Activated CD4-positive, alpha-beta T cell treated with anti-CD3 and anti-CD28 coated beads for 24 hours (primary cell): ENCODE measurements at places on chromosomes 13 and 19.

DNA sequence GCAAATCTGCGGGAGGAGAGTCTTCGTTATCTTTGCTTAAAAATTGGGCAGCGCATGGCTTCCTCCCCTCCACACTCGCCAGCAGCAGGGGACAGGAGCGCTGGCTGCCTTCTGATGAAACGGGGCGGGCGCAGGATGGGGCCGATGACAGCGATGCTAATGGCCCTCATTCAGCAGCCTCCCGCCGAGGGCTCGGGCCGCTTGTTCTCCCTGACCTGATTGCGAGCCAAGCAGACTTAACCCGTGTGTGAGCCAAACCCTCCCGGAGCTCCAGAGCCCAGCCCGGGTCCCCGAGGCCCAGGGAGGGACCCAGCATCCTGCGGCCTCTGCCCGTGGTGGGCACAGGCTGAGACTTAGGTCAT is 90.3 kb downstream of the KDM4B start:
- DNase-seq, result no peak

GRCh38 chr13:72121466-72121865 is 254.5 kb upstream of the DACH1 start:
- no peak for DNase-seq

DNA sequence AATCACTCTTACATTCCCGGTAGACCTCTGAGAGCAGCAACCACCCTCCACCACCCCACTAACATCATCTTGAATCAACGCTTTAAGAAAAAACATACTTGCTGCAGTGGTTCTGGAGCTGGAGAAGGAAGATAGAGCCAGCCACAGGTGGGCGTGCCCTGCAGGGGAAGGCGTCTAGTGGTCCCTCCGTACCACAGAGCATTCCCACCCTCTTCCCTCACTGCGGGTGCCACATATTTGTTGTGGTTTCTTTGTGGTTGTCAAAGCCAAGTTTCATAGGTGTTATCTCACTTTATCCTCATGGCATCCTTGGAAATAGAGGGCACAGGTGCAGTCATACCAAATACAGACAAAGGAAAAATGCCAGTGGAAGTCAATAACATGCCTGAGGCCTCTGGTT is 22.2 kb downstream of the COL4A2 start:
- no peak for DNase-seq

DNA sequence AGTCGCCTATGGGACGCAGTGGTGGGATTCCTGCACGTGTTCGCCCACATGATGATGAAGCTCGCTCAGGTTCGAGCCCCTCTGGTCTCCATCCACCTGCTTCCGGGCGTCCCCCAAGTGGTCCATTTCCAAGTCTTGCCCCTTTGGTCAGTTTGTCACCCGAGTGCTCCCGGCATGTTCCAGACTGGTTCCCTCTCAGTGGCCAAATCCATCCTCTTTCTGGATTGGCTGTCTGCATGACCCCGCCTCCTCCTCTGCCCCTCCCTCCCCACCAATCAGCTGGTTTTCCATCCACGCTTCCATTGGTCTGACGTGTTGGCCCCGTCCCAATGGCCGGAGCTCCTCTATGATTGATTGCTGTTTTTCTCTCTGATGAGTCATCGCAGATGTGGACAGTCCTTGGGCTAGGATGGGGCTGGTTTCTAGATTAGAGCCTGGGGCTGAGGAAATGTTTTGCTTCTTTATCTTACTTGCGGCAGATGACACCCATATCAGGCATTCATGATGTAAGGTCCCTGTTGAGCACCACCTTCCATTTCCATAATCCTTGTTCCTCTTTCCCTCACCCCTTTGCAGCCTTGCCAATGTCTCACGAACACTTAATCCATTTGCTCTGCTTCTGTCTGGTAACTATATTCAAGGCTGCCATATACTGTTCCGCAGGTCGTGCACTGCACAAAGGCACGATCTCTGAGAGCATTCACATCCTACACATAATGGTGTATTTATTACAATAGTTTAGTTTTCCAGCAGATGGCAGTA is 73.8 kb downstream of the MAP4K1 start:
- no peak for DNase-seq

- DNase-seq, result no peak
These were observed 2.1 kb downstream of the IFNL2 start for GRCh38 chr19:39270036-39270871.

GRCh38 chr13:101552786-101553185 is 100.3 kb downstream of the ITGBL1 start:
- no peak for DNase-seq

DNA sequence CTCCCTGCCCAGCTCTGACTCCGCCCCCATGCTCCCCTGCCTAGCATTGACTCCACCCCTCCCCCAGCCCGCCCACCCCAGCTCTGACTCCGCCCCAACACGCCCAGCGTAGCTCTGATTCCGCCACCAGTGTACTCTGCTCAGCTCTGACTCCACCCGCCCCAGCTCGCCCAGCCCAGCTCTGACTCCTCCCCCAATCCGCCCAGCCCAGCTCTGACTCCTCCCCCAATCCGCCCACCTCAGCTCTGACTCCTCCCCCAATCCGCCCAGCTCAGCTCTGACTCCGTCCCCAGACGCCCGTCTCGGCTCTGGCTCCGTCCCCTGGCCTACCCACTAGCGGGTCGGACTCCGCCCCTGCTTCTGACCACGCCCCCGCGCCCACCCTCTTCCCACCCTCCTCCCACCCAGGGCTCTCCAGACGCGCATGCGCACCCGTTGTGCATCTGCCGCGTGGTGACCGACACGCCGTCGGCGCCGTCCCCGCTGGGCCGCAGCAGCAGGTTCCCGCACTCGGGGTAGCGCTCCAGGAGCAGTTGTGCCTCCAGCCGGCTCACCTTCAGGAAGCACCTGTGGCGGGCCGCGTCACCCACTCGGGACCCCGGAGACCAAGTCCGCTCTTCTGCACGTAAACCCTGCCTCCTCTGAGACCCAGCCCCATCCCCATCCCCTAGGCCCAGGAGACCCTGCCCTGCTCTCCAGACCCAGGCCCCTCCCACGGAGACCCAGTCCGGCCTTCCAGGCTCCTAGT is 10.2 kb downstream of the STAP2 start:
- DNase-seq, result peak; percentile 96

GRCh38 chr13:35881360-35881759 is 249.8 kb downstream of the DCLK1 start:
- no peak for DNase-seq

- no peak for DNase-seq
These were observed 1158.5 kb downstream of the PCDH9 start for GRCh38 chr13:66071608-66072007.

- DNase-seq, result peak; percentile 82
These were observed at the start of gene ZNF530 for GRCh38 chr19:57599761-57600383. ZNF530 (plus strand) TSS chr19:57599885; CDS start chr19:57604346, 4,461 bp downstream.

DNA sequence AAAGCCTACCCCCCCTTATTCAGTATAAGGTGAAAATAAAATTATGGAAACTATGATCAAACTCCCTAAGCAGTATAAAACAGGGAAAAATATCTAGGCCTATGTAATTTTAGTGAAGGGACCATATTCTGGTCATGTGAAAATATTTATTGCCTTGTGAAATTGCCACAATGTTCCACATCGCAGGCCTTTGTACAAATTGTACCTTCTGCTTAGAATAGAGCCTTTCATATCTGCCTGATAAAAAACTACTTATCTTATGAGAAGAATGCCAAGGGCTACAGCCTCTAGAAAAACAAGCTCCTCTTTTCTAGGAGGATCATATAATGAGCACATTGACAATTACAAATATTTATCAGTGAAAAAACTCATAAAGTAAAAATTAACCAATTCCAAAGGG is 1280.0 kb downstream of the EFNB2 start:
- DNase-seq, result no peak

GRCh38 chr13:90315061-90315460 is 1032.4 kb upstream of the MIR17HG start:
- no peak for DNase-seq

GRCh38 chr13:27919659-27919933 is 204 bp upstream of the PDX1 start:
- no peak for DNase-seq

GRCh38 chr13:41588899-41589298 is 131.5 kb downstream of the RGCC start:
- DNase-seq, result peak; percentile 20
